Peyer's patch (tissue), 4 donors: ENCODE measurements at places on chromosomes 13 and 19.

GRCh38 chr19:47779524-47780214 is 1.2 kb downstream of the SELENOW start:
- no peak for DNase-seq

GRCh38 chr13:71217827-71218226 is 649.2 kb downstream of the DACH1 start:
- DNase-seq = no peak

- DNase-seq = no peak
These were observed 505.6 kb downstream of the KCTD12 start for GRCh38 chr13:76380446-76381065.

DNA sequence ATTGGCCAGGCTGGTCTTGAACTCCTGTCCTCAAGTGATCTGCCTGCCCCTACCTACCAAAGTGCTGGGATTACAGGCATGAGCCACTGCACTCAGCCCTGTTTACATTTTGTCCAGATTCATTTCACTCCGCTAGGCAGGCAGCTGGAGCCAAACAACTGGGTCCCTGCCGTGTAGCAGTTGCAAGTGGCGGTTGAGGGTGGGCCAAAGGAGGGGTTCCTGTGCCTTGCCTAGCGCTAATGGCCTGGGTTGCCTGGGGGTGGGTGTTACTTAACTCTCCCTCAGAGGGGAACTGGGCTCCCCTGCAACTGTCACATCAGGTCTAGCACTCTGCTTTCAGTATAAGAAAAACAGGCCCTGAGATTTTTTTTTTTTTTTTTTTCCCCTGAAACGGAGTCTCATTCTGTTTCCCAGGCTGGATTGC is 7.4 kb downstream of the ACP5 start:
- no peak for DNase-seq

GRCh38 chr13:99395436-99395835 is 88.2 kb upstream of the GPR183 start:
- DNase-seq = peak; percentile 41

DNA sequence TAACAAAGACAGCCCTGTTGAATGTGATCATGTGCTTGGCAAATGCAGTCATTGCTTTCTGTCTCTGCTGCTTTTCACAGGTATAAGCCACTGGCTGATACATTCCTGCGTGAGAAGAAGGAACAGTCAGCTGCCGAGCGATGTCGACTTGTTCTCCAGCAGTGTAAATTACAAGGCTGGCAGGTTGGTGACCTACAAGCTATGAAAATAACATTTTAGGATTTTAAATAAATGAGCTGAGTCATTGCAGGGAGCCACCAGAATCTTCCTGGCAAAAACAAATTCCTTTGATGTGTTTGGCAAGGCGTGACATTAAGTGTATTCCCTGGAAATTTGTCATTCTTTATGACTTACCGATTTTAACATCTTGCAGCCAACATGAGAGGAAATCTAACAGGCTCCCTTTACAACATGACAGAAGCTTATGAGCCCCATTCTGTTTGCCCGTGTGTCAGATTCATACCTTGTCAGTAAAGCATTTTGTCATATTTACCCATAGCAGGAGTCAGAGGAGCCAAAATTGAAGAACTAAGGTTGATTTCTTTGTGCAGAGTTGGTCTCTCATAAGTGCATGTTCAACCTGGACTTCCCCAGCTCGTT is 471.4 kb downstream of the MYO16 start:
- DNase-seq = no peak

DNA sequence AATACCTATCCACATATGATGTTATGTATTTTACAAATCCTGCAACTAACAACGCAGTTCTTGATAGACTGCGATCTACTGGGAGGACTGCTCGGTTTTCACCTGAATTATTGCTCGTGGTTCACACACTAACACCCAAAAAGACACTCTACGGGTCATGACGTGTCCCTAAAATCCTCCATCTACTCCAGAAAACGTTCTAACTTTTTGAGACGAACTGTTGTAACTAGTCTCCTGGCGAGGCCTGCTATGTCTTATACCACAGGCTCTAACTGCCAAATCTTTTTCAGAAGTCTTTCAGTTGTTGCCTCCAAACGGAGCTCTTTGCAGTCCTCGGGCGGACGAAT is 108.2 kb downstream of the KCNRG start:
- DNase-seq = no peak

DNA sequence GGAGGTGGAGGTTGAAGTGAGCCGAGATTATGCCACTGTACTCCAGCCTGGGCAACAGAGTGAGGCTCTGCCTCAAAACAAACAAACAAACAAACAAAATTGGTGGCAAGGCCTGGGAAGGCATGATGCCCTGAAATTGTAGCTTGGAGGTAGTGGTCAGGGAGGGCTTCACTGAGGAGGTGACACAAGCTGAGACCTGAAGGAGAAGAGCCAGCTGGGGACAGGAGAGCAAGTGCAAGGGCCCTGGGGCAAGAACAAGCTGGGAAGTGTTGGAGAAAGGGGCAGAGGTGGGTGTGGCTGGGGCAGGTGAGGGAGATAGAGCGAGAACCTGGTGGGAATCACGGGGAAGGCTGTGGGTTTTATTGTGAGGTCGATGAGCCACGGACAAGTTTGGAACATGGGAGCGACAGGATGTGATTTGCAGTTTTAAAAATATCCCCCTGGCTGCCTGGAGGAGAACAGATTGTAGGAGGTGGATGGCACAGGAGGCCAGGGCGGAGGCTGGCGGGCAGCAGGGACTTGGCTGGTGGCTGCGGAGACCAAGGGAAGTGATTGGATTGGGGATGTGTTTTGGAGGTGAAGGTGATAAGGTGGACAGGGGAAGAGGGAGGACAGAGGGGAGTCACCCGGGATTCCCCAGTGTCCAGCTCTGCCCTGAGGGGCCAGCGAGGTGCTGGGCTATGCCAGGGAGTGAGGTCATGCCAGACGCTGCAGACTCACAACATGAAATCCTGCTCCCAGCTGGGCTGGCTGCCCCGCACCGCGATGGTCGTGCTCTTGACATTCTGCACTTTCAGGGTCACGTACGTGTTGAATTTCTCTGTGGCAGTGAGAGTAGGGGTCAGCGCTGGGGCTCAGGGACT is 14.0 kb downstream of the UNC13A start:
- DNase-seq = no peak

DNA sequence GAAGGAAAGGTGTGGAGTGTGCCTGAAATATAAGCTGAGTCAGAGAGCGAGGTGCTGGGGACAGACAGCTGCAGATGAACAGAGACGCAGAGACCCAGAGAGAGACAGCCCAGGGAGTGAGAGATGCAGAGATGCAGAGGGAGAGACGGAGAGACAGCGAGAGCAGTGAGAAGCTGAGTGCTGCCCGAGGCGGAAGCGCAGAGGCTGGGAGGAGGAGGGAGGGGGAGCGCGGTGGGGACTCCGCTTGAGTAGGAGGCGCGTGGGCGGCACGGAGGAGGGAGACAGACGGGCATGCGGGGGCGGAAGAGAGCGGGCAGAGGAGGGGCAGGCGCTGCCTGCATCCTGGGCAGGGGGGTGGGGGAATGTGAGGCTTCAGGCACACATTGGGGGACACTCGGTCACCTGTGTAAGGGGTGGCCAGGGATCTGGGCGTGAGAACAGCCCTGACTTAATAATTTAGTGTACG is 25.7 kb downstream of the SLC8A2 start:
- no peak for DNase-seq

DNA sequence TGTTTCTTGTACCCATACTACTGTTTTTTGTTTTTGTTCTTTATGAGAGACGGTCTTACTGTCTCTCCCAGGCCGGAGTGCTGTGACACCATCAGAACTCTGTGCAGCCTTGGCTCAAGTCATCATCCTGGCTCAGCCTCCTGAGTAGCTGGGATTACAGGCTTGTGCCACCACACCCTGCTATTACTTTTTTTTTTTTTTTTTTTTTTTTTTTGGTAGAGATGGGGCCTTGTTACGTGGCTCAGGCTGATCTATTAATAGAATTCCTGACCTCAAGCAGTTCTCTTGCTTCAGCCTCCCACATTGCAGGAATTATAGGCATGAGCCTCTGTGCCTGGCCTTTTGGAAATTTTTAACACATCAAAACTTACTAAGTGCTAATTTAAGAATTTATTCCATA is 2.9 kb upstream of the ZNF304 start:
- no peak for DNase-seq

GRCh38 chr19:13827656-13828055 is 32.4 kb downstream of the ZSWIM4 start:
- DNase-seq = no peak

DNA sequence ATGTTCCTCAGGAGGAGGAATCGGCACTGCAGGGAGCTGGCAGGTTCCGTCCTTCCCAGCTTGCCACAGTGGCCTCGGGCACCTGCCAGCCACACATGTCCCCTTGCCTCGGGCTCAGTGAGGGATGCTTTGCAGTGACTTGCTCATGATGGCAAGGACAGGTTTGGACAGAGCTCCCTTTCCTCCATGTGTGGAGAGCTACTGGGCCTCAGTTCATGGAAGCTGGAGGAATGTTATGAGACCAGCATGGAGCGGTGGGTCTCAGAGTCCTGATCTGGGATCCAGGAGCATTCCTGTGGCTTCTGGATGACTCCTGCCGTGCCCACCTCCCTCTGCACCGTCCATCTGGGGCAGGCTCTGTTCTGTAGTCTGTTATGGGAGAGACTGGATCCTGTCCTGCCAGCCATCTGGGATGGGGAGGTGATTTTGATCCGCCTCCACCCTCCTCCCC is 59.2 kb downstream of the SIPA1L3 start:
- no peak for DNase-seq

GRCh38 chr13:90950160-90950559 is 397.3 kb upstream of the MIR17HG start:
- no peak for DNase-seq

DNA sequence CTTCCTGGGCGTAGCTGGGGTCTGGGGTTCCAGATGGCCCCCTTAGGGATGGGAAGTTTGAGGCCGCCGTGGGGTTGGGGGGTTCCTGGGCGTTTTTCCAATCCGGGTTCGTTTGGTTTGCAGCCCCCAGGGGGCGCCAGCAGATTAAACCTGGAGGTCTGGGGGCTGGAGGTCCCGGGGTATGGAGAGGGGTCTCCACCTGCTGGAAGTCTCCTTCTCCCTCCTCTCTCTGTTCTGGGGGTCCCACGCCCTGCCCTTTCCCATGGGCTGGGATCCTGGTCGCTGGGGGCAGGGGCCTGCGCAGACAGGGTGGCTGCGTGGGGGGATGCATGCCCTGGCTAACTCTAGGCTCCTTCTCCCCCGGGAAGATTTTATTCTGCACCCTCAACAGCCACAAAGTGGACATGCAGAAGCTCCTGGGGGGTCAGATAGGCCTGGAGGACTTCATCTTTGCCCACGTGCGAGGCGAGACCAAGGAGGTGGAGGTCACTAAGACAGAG is 899 bp downstream of the GIPC3 start:
- peak; percentile 49 for DNase-seq

DNA sequence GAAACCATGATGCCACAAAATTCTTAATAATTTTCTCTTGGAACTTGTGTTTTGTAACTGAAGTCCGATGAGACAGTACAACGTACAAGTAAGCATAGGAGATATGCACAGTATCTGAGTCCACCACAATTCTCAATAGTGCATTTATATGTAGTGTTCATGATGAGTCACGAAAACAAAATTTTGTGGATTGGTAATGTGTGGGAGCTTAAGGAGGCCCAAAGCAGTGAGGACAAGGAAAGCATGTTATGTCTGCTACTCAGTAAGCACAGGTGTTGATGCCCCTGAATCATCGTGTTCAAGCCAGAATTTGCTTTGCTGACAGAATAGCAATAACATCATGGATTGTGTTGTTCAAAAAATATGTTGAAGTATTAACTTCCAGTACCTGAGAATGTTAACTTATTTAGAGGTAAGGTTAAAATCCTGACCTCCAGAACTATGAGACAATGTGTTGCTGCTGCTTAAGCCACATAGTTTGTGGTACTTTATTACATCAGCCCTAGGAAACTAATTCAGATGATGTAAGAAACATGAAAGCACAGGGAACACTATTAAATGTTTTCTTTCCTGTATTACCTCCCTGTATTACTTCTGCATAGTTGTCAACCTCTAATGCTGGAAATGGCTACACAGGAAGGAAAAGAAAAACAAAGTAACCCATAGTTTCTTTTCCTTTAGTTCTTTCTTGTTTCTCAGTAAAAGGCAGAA is 201.3 kb downstream of the SLITRK6 start:
- no peak for DNase-seq

DNA sequence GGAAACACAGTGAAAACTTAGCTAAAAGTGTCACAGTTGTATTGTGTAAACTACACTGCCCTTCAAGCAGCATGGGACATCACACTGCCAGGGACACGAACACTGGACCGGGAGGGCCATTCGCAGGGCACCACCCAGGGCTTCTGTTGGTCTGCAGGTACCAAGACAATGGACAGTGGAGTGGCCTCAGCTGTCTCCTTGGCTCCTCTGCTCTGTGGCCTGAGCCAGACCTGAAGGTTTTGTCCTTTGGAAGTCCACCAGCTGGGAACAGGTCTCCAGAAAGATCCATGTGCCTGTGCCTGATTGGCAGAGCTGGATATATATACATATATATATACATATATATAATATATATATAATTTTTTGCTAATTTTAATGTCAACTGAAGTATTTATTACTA is 149.8 kb downstream of the ZNF536 start:
- no peak for DNase-seq

DNA sequence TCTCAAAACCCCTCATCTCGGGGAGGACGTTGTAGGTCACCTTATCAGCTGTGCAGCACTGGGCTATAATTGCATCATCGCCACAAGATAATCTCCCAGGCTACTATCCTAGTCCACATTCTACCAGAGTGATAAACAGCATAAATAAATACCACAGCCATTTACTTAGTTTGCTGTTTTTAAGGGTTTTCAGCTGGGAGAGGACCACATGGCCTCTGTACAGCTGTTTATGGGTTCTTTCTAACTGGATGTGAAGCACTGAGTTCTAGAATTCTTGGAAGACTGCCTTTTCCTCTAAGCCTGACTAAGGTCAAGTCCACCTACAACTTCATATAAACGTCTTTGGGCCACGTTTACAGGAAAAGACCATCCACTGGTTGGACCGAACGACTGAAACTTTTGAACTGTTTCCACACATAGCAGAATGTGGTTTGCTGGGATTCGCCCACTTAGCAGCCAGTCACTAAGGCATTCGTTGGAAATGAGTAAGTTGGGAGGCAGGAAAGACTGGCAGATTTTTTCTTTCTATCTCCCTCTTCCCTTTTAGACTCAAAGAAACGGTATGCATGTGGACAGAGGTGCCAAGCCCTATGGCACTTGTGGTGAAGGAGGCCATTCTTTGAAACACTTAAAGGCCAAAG is 752.5 kb upstream of the SGCG start:
- no peak for DNase-seq

DNA sequence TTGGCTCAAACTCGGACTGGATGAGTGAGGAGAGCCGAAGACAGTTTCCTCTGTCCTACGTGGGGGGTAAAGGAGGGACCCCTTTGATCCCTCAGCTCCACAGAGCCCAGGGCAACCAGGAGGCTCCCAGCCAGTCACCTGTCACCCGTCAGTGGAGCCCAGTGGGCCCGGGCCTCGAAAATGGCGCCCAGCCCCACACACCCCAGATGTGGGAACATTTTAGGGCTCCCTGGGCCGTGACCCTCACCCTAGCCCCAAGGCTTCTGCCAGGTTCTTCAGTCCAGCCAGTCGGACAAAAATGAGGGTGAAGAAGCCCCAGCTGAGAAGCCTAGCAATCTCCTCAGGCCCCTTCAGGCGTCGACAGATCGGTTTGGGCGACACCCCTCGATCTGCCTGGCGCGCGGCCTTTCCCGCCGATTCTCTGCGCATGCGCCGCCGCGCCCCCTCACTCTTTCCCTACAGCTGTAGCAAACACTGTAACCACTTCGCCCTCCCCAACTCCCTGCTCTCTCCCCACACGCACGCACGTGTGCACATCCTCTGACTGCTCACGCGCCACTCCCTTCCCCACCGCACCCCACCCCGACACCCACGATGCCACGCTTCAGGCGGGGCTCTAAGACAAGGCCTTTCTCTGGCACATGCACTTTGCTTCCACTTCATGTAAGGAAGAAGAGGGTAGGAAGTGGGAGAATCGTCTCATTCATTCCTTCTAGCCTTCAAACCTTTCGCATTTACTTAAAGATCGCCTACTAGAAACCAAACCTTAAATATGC is at the start of gene SLC6A16:
TSS of gene SLC6A16 (minus strand) at position 391 of the 776 bp plus-strand sequence. CDS start 13,844 bp downstream, outside the sequence.
- DNase-seq = no peak
